ENCODE measurements at places on chromosomes 2 and 18. TPM values are rescaled to one million over a fixed set of nuclear protein-coding genes. Genes with fewer than 3 reads are reported as not detected.

The ANO7 gene
- polyA plus RNA-seq, result not detected

The ASAP2 gene
- 44.0 TPM for polyA plus RNA-seq

The UGT1A5 gene
- polyA plus RNA-seq, result not detected

The LAMA1 gene
- polyA plus RNA-seq, result not detected

The SNORC gene
- polyA plus RNA-seq, result 3.8 TPM

The RAD51AP2 gene
- 0.46 TPM for polyA plus RNA-seq

The ZNF385B gene
- 25.8 TPM for polyA plus RNA-seq

The SMCHD1 gene
- 21.6 TPM for polyA plus RNA-seq

The KIF5C gene
- 119 TPM for polyA plus RNA-seq

The KCNG3 gene
- 0.15 TPM for polyA plus RNA-seq

The STARD6 gene
- polyA plus RNA-seq, result not detected

The NAT8 gene
- not detected for polyA plus RNA-seq

The PID1 gene
- 2.9 TPM for polyA plus RNA-seq

The ALPG gene
- polyA plus RNA-seq, result not detected

The LONRF2 gene
- 7.2 TPM for polyA plus RNA-seq

The ATP6V1C2 gene
- 0.24 TPM for polyA plus RNA-seq

The FSHR gene
- polyA plus RNA-seq, result not detected

The SLC39A10 gene
- polyA plus RNA-seq, result 159 TPM

The CDH2 gene
- 121 TPM for polyA plus RNA-seq

The SERPINB4 gene
- not detected for polyA plus RNA-seq

The SP140L gene
- 0.50 TPM for polyA plus RNA-seq

The SERPINB13 gene
- polyA plus RNA-seq, result not detected
